H54 (cell line): ENCODE measurements at places on chromosomes 16 and 17.

DNA sequence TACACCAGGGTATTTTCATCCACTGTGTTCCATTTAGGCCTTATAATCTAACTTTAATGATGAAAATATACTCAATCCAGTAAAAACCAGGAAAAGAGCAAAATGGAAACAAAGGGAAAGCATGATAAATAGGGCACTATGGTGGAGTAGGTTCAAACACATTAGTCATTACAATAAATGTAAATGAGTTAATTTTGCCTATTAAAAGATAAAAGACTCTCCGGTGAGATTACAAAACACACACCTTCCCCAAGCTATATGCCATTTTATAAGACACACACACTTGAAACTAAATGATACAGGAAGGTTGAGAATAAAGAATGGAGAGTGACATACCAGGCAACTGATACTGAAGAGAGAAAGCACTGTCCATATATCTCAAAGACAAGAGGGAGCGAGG, 10.0 kb downstream of the PPL start:
- no peak for DNase-seq

- no peak for DNase-seq
Measured at GRCh38 chr16:79097771-79098170, 502.8 kb downstream of the MAF start.

GRCh38 chr17:8698162-8698971, 46.3 kb downstream of the CCDC42 start:
- no peak for DNase-seq

GRCh38 chr16:81544700-81545271, 100.2 kb downstream of the CMIP start:
- no peak for DNase-seq

DNA sequence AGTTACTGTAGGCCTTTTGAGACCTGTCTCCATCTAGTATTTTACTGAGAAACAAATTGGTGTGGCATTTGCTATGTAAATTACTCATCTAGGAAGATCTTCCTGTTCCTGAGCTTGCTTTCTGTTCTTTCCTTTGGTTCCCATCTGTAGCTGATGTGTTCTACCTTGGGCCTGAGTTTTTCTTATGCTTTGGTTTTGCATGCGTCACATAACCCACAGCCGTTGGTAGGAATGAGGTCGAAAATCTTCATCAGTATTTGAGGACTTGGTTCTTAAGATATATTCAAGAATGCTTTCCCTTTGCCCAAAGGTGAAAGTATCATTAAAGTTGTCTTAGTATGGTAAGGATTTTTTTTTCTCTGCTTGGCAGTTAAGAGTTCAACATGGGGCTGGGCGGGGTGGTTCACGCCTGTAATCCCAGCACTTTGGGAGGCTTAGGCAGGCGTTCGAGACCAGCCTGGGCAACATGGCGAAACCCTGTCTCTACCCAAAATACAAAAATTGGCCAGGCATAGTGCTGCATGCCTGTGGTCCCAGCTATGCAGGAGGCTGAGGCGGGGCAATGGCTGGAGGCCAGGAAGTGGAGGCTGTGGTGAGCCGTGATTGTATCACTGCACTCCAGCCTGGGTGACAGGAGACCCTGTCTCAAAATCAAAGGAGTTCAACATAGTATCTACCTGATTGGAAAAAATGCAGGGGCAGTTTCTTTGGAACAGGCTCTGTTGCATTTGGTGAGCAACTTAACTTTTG, 28.8 kb downstream of the IST1 start:
- DNase-seq = no peak

DNA sequence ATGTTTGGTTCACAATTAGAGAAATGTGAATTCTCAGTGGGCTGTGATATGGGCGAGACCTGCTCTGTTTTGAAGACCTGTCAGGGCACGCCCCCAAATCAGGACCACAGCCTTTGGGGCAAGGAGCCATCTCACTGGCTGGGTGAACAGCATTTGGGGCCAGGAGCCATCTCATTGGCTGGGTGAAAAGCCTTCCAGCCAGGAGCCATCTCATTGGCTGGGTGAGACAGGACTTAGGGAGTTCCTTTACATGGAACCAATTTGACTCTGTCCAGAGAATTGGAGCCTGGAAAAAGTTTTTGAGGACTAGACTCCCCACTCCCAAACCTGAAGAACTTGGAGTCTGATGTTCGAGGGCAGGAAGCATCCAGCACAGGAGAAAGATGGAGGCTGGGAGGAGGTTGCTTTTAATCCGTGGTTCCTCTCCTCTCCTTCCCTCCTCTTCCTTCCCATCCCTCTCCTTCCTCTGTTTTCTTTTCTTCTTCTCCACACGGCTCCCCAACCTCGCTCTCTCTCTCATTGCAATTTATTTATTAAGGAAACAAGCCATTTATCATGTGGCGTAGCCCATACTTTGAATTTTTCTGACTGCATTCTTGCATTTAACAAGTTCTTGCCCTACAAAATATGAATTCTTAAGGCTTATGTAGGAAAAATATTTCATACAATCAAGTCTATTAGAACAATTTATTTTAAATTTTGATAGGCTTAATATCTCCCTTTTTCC, 19.7 kb downstream of the FOXL1 start:
- no peak for DNase-seq

DNA sequence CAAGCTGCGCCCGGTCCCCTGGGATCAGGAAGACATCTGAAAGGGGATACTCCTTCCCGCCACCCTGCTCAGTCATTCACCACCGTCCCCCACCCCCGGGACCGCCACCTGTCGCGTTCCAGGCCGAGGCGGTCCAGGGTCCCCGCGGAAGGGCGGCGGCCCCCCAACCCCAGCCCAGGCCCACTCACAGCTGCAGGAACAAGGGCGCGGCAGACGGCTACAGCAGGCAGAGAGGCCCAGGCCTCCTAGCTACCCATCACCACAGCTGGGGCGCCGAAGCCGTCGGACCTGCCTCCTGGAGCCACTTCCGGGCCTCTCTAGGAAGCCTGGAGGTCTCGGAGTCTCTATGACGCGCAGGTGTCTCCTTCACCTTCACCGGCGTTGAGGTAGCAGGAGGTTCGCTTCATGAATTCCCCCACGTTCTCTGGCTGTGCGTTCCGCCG, at the start of gene SDR42E1:
Gene SDR42E1, minus strand, starts transcription at position 272 of the 443 bp plus-strand sequence. CDS start 10,612 bp downstream, outside the sequence.
- DNase-seq = no peak

DNA sequence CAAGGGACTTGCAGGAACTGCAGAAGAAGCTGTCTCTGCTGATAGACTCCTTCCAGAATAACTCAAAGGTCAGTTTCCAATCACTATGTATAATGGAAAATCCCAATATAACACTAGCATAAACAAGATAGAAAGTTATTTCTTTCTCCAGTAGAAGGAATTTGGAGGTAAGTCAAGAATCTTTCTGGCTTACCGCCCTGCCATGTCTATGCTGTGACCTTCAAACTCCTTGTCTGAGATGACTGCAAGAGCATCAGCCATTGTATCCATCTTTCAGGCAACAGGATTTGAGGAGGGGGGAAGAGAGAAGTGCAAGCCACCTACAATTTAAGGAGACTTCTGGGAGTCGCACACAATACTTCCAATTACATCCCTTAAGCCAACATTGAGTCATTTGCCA, 2.7 kb downstream of the LDAF1 start:
- no peak for DNase-seq

DNA sequence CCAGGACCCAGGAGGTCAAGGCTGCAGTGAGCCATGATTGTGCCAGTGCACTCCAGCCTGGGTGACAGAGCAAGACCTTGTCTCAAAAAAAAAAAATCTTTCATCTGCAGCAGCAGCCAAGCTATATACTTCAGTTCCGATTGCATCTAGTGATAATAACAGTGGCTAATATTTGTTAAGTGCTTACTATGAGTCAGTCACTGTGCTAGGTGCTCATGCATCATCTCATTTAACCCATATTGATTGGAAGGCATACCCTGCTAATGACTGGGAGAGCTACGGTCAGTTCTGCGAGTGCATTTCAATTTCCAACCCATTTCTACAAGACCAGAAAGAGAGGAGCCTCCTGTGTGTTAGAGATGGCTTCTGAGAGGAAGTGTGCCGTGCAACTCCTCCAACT, 7.7 kb upstream of the TUBG2 start:
- DNase-seq = no peak

GRCh38 chr17:44376124-44376523, 12.5 kb upstream of the FAM171A2 start:
- DNase-seq = peak; percentile 61

GRCh38 chr17:2563543-2563942, 29.9 kb upstream of the PAFAH1B1 start:
- DNase-seq = no peak

DNA sequence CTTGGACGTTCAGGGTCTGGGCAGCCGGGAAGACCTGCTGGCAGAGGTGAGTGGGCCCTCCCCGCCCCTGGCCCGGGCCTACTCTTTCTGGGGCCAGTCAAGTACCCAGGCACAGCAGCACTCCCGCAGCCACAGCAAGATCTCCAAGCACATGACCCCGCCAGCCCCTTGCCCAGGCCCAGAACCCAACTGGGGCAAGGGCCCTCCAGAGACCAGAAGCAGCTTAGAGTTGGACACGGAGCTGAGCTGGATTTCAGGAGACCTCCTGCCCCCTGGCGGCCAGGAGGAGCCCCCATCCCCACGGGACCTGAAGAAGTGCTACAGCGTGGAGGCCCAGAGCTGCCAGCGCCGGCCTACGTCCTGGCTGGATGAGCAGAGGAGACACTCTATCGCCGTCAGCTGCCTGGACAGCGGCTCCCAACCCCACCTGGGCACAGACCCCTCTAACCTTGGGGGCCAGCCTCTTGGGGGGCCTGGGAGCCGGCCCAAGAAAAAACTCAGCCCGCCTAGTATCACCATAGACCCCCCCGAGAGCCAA, 8.6 kb upstream of the ABCC3 start:
- DNase-seq = peak; percentile 86
